ENCODE measurements at places on chromosomes 1 and 21. TPM values are rescaled to one million over a fixed set of nuclear protein-coding genes. Genes with fewer than 3 reads are reported as not detected.

Gene LGR6
- 0.86 TPM for total RNA-seq

Gene CAPZA1
- total RNA-seq, result 35.3 TPM

Gene C1orf53
- total RNA-seq, result 7.4 TPM

Gene INSRR
- 0.24 TPM for total RNA-seq

Gene USP48
- total RNA-seq, result 41.3 TPM

Gene NGF
- total RNA-seq, result 2.1 TPM

Gene KIF26B
- 1.1 TPM for total RNA-seq

Gene IVL
- total RNA-seq, result not detected
